H9 (cell line): ENCODE measurements at places on chromosomes 3 and 15. TPM values are rescaled to one million over a fixed set of nuclear protein-coding genes. Genes with fewer than 3 reads are reported as not detected.

DNA sequence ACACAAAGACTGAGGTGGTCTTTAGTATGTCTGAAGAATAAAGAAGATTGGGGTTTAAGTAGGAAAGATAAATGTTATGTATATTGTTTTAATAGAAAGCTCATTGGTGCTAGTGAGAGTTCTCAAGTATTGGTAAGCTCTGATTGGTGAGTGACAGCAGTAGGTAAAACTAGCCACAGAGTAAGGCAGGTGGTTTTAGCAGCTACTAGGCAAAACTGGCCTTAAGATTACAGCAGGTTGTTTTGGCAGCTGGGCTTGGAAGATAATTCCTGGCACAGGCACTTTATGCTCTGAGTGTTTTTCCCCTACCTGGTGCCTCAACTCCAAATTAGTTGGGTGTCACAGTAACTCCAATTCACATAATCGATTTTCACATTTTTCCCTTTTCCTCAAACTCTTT lies 66.3 kb downstream of the STAG1 start:
- no peaks in the 10 kb centered on the region for H3K27me3 ChIP-seq
- no peak overlapping the region for H3K27ac ChIP-seq
- peaks cover 2% of the 10 kb centered on the region; the same call in 1 of the 2 replicates for H3K4me1 ChIP-seq
- H3K36me3 ChIP-seq, result peaks cover 4% of the 10 kb centered on the region

GRCh38 chr3:15064299-15064834 lies 748 bp downstream of the MRPS25 start:
- no peak overlapping the region for H3K27ac ChIP-seq
- H3K4me3 ChIP-seq, result peak overlapping the region; percentile 97
- H3K36me3 ChIP-seq, result peaks cover 22% of the 10 kb centered on the region
- no peak for DNase-seq
- no peaks in the 10 kb centered on the region for H3K27me3 ChIP-seq

The SPINK8 gene
- not detected in 2 replicates for total RNA-seq

DNA sequence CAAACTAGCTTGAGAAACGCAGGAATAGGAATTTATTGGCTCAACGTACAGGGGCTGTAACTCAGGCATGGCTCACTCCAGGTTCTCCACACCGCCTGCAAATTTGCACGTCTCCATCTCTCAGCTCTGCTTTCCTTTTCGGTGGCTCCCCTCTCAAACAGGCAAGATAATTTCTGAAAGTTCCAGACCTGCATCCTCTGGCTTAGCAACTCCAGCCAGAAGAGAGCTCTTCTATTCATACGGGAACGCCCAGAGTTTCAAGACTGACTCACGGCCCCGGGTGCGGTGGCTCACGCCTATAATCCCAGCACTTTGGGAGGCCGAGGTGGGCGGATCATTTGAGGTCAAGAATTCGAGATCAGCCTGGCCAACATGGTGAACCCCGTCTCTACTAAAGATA lies 139.7 kb upstream of the BNIP2 start:
- H3K27me3 ChIP-seq, result no peaks in the 10 kb centered on the region
- H3K36me3 ChIP-seq, result no peaks in the 10 kb centered on the region
- H3K4me3 ChIP-seq, result no peak overlapping the region

The SMCO1 gene
- total RNA-seq, result not detected in 2 replicates

GRCh38 chr3:159158213-159158612 lies 356.4 kb downstream of the MFSD1 start:
- no peak overlapping the region for H3K27ac ChIP-seq

- H3K36me3 ChIP-seq, result no peaks in the 10 kb centered on the region
- no peak for DNase-seq
- no peak overlapping the region for H3K4me3 ChIP-seq
- no peak overlapping the region for H3K27ac ChIP-seq
- no peaks in the 10 kb centered on the region for H3K4me1 ChIP-seq
- no peaks in the 10 kb centered on the region for H3K27me3 ChIP-seq
Observed at GRCh38 chr3:123423031-123423430, 25.9 kb downstream of the ADCY5 start.

The CSPG4 gene
- 2.0 and 2.1 TPM in 2 replicates for total RNA-seq

DNA sequence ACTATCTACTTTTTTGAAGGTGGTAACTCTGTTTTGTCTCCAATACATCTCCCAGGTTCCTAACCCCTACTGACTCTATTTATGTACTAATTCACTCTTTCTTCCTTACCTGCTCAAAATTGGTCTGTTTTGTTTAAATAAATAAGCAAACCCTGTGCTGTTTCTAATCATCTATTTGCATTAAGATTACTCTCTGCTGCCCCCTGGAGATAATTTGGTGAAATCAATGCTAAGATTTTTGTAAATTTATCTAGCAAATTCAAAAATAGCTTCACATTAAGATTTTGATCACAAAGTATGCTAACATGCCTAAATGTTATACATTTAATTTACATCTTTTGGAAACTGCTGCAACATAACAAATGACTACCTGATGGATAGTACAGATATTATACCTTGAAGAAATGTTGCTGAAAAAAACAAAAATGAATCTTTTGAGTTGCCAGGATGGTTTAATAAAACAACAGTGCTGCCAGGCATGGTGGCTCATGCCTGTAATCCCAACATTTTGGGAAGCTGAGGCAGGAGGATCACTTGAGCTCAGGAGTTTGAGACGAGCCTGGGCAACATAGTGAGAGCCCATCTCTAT lies 4.4 kb upstream of the CD200R1 start:
- no peaks in the 10 kb centered on the region for H3K4me1 ChIP-seq
- no peak overlapping the region for H3K27ac ChIP-seq
- H3K4me3 ChIP-seq, result no peak overlapping the region
- no peak for DNase-seq
- no peaks in the 10 kb centered on the region for H3K27me3 ChIP-seq

- no peaks in the 10 kb centered on the region for H3K27me3 ChIP-seq
- no peaks in the 10 kb centered on the region for H3K4me1 ChIP-seq
- no peak overlapping the region for H3K27ac ChIP-seq
- no peak for DNase-seq
- H3K36me3 ChIP-seq, result no peaks in the 10 kb centered on the region
Observed at GRCh38 chr15:92048739-92049138, 195.2 kb downstream of the SLCO3A1 start.

The GNB4 gene
- 24.2 and 25.0 TPM in 2 replicates for total RNA-seq

The C2CD4A gene
- not detected in 2 replicates for total RNA-seq

The CCDC191 gene
- 0.68 and 0.81 TPM in 2 replicates for total RNA-seq

GRCh38 chr3:172513488-172513887 lies 9.7 kb downstream of the TNFSF10 start:
- H3K4me1 ChIP-seq, result no peaks in the 10 kb centered on the region
- no peak overlapping the region for H3K4me3 ChIP-seq
- no peaks in the 10 kb centered on the region for H3K27me3 ChIP-seq
- no peak overlapping the region for H3K27ac ChIP-seq
- no peaks in the 10 kb centered on the region for H3K36me3 ChIP-seq

DNA sequence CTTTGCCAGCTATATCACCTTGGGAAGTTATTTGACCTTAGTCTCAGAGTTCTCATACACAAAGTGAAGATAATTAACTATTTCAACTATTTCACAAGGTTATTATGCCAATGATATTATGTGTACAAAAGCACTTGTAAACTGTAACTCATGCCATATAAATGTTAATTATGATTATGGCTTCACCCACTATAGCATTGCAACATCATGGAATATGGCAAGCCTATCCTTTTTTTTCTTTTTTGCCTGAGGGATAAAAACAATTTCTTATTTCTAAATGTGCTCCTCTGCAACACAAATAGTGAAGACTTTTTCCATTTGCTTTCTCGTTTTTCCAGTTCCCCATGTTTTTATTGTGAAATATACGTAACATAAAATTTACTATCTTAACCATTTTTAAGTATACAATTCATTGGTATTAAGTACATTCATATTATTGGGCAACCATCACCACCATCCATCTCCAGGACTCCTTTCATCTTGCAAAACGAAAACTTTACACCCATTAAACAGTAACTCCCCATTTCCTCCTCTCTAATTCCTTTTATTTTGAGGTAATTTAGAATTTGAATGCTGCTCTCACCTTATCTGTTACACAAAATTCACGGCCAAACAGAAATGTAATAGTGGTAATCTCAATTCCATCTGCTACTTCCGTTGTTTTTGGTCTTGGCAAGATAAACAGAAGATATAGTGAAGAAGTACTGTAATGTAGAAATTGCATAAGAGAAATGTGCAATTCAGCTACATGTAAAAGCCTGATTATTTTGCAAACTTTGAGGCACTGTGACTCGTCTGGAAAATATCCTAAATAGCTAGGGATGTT lies 46.3 kb downstream of the NANOGP8 start:
- no peak for DNase-seq
- peak overlapping the region; percentile 68 for H3K27ac ChIP-seq
- H3K36me3 ChIP-seq, result no peaks in the 10 kb centered on the region
- no peak overlapping the region for H3K4me3 ChIP-seq
- no peaks in the 10 kb centered on the region for H3K4me1 ChIP-seq
- H3K27me3 ChIP-seq, result no peaks in the 10 kb centered on the region

GRCh38 chr15:42461261-42461660 lies 29.7 kb downstream of the ZNF106 start:
- H3K27ac ChIP-seq, result no peak overlapping the region
- no peaks in the 10 kb centered on the region for H3K27me3 ChIP-seq
- H3K4me1 ChIP-seq, result peaks cover 2% of the 10 kb centered on the region; the same call in 1 of the 2 replicates
- H3K36me3 ChIP-seq, result peaks cover 19% of the 10 kb centered on the region

- DNase-seq, result peak; percentile 45
- H3K4me3 ChIP-seq, result no peak overlapping the region
- H3K27ac ChIP-seq, result no peak overlapping the region
Observed at GRCh38 chr15:29348336-29348914, 78.8 kb upstream of the NSMCE3 start.

The FAM98B gene
- 50.0 and 51.1 TPM in 2 replicates for total RNA-seq

GRCh38 chr3:63968612-63969350 lies 54.5 kb downstream of the PSMD6 start:
- no peaks in the 10 kb centered on the region for H3K27me3 ChIP-seq
- no peak overlapping the region for H3K4me3 ChIP-seq
- DNase-seq, result no peak
- H3K4me1 ChIP-seq, result peaks cover 17% of the 10 kb centered on the region
- no peaks in the 10 kb centered on the region for H3K36me3 ChIP-seq
- no peak overlapping the region for H3K27ac ChIP-seq

GRCh38 chr15:57892181-57892580 lies 173.3 kb downstream of the ALDH1A2 start:
- no peaks in the 10 kb centered on the region for H3K27me3 ChIP-seq
- H3K4me3 ChIP-seq, result no peak overlapping the region
- H3K4me1 ChIP-seq, result no peaks in the 10 kb centered on the region
- H3K27ac ChIP-seq, result no peak overlapping the region

The ANKRD63 gene
- total RNA-seq, result 0.26 and 0.46 TPM in 2 replicates

GRCh38 chr3:154872074-154872473 lies 208.0 kb upstream of the MME start:
- H3K4me1 ChIP-seq, result no peaks in the 10 kb centered on the region
- no peak overlapping the region for H3K27ac ChIP-seq
- DNase-seq, result no peak
- no peak overlapping the region for H3K4me3 ChIP-seq
- no peaks in the 10 kb centered on the region for H3K27me3 ChIP-seq

The ANKRD34C gene
- not detected in 2 replicates for total RNA-seq

GRCh38 chr3:191455257-191455952 lies 5.6 kb upstream of the PYDC2 start:
- no peaks in the 10 kb centered on the region for H3K4me1 ChIP-seq
- no peak overlapping the region for H3K27ac ChIP-seq

- no peak overlapping the region for H3K4me3 ChIP-seq
- no peaks in the 10 kb centered on the region for H3K4me1 ChIP-seq
Observed at GRCh38 chr15:56199038-56199437, 44.6 kb downstream of the RFX7 start.

The SLC28A1 gene
- 0.13 TPM in 1 of 2 replicates, not detected in the other for total RNA-seq

DNA sequence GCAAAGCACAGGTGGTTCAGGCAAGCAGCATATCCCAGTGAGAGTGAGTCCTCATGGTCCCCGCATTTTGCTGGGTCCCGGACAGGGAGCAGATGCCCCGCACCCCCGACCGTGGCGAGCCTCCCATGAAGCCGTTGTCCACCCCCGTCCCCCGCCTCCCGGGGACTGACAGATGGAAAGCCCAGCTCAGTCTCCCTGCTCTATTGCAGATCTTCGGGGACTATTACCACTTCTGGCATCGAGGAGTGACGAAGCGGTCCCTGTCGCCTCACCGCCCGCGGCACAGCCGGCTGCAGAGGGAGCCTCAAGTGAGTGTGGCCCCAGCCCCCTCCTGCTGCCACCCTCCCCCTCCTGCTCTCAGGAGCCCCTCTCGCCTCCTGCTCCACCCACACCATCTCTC lies 7.7 kb downstream of the FURIN start:
- no peak overlapping the region for H3K4me3 ChIP-seq
- no peak for DNase-seq
- peaks cover 20% of the 10 kb centered on the region; the same call in 2 of the 3 replicates for H3K36me3 ChIP-seq
- H3K27me3 ChIP-seq, result no peaks in the 10 kb centered on the region
- H3K27ac ChIP-seq, result no peak overlapping the region
- peaks cover 3% of the 10 kb centered on the region; the same call in 1 of the 2 replicates for H3K4me1 ChIP-seq

- H3K27me3 ChIP-seq, result no peaks in the 10 kb centered on the region
- peaks cover 1% of the 10 kb centered on the region; the same call in 1 of the 3 replicates for H3K36me3 ChIP-seq
- no peak overlapping the region for H3K27ac ChIP-seq
- no peaks in the 10 kb centered on the region; the same call in 1 of the 2 replicates for H3K4me1 ChIP-seq
- H3K4me3 ChIP-seq, result no peak overlapping the region
Observed at GRCh38 chr3:152793969-152794368, 41.0 kb upstream of the P2RY1 start.

The ARPP19 gene
- 229 and 247 TPM in 2 replicates for total RNA-seq
